Transverse colon (tissue), 4 donors: ENCODE measurements at places on chromosomes 2 and 18.

GRCh38 chr2:240455647-240456446, 20.4 kb downstream of the GPC1 start:
- DNase-seq, result no peak

DNA sequence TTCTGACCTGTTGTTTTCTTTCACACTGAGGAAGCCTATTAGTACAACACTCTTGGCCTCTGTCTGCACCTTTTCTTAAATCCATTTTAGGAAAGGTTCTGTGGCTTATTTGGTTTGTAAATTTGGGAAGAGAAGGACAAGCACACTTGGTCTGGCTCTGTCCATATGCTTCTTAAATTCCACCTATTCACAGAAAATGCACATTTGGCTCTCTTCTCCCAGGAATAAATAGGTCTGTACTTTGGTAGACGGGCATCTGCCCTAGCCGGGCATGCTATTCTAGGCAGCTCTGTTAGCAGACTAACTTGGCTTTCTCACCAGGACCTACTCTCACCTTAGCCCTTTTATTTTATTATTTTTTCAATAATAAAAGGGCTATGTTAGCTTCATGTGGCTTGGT, 1211.8 kb upstream of the SLC39A10 start:
- no peak for DNase-seq

DNA sequence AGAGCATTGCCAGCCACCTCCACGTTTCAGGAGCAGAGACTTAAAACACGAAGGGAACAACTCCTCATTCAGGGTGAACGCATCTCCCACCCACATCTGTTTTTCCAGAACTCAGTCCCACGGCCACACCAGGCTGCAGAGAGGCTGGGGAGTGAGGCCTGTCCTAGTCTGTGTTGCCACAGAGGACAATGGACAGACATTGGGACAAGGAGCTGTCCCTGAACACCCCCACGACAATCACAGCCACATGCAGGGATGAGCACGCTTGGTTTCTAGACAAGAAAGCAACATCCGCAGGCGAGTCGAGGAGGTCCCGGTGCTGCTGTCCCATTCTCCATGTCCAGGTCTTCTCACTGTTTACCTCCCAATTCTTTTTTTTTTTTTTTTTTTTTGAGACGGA, 167.4 kb downstream of the EIPR1 start:
- DNase-seq, result no peak

GRCh38 chr18:49007663-49008062, 56.9 kb upstream of the SMAD7 start:
- no peak for DNase-seq

GRCh38 chr2:36511858-36512603, 85.9 kb downstream of the FEZ2 start:
- no peak for DNase-seq

DNA sequence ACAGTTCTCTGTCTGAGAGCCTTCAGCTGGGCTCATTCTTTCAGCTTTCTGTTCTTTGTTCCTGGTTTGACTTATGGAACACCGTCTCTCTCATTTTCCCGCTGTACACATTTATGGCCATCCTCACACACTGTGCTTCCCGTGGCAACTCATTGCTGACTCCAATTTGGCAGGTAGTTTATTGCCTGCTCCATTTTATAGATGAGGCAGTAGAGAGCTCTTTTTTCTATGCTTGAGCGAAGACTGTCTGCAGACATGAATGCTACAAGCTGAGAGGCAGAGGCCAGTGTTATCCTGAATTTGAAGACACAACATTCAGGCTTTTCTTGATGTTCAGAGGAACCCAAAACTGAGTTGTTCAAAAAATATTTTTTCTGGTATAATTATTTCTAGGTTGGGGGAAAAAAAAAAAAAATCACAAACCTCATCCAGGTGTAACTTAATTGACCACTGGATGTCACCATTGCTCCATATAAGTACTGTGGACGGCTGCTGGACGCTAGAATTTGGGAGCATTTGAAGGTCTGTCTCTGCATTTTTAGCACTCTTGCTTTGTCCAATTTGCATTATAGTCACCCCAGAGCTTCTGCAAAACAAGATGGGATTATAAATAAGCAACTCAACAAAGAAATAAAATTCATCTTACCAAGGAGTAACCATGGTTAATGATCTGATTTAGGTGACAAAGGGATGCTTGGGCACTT, 83.5 kb downstream of the HRH4 start:
- no peak for DNase-seq

- no peak for DNase-seq
Observed at GRCh38 chr2:120447127-120447785, 101.3 kb downstream of the INHBB start.

DNA sequence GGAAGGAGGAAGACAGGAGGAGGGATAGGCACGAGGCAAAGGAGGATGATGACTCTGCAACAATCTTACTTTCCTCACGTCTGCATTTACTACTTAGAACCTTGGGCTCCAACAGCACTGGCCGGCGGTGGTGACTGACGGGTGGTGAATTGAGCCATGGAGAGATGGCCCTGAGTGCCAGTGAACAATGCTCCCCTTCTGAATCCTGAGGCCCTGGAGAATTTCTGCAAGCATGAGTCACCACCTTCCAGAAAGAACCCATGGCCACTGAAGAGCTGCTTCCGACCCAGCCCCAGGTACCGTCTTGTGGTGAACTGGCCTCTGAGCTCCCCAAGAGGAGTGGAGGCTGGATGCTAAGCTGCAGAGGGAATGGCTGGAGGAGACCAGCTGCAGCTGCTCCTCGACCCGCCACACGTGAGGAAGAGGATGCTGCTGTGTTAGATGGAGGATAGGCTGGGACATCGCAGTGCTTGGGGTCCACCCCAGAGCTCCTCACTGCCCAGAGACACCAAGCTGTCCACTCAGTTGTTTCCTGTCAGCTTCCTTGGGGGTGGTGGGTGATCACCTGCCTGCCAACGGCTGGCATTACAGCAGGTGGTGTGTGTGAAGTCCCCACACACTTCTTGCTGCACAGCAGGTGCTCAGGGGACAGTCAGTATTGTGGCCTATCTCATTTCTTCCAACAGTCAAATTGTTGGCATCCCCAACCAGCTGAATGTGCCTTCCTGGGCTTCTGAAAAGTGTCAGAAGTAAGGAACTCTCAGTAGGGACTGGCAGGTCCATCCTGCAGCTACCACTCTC, 186.5 kb upstream of the ID2 start:
- no peak for DNase-seq

- DNase-seq, result peak; percentile 16
Observed at GRCh38 chr2:2057125-2057721, 273.9 kb downstream of the MYT1L start.

- DNase-seq, result no peak
Observed at GRCh38 chr2:70939839-70940580, 4.3 kb downstream of the ATP6V1B1 start.

DNA sequence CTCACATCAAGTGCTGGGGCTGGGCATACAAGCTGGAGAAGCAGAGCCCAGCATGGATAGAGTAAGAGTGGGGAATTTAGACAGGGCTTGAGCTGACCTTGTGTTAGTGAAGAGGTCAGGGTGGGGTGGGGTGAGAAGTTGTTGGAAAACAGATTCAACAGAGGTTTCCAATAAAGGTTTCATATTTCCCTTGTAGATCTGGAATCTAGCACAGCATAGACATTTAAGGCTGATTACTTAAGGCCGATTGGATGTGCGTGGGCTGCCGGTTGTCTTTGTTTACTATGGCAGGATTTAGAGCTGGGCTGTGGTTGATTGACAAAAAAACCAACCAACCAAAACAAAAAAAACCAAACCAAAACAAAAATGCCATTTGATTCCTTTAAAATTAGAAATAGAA, 114.9 kb upstream of the SEC11C start:
- no peak for DNase-seq

DNA sequence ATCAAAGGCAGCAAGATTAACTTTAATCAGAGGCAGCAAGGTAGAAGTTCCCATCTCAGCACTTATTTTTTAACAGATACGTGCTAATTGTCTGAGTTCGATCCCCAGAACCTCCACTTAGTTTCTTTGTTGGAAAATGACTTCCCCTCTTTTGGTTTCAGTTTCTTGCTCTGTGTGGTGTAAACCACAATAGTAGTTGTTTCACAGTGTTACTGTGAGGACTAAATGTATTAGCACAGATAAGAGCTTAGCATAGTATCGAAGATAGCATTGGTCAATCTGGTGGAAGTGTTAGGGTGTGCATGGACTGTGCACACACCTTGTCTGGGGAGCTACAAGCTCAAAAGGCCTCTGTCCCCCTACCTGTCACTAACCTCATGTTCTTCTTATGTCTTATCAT, 988.3 kb upstream of the GYPC start:
- DNase-seq, result no peak

DNA sequence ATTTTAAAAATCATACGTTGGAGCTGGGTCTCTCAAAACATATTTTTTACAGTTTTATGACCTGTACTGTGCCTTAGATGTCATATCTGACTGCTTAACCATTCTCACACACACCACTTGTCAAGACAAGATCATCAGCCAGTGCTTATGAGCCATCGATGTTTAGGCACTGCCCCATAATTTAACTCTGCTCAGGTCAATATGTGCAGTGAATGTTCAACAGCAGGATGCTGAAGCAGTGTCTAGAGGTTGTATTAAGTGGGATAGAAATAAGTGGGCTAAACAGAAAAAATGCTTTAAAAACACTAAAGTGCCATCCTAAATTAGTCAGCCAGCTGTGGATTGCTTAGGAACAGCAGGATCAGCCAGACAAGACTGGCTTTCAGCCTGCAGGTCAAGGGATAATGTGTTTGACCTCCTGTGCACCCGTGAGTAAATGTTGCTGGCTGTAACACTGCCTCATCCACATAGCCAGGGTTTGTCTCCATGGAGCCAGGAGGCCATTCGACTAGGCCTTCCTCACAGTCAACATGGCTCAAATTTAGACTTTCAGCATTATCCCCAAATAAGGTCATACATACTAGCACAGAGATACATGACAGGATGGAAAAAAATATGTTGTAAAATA, 139.0 kb upstream of the NXPH2 start:
- no peak for DNase-seq

DNA sequence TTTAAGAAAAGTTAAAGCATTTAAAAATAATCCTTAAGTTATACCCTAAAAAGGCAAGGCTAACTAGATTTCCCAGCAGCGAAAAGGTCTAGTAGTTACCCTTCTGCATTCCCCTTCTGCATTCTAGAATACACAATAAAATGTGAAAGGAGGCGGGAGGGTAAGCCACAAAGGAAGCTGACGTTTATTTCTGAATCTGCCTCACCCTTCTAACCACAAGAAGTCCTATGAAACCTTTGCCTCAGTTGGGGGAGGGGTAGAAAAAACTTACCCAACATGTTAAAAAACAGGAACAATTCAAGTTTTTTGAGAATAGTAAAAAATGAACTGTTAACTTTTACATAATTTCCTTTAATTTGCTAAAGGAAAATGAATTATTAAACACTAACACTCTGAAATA, 11.3 kb downstream of the STK17B start:
- DNase-seq, result peak; percentile 62

DNA sequence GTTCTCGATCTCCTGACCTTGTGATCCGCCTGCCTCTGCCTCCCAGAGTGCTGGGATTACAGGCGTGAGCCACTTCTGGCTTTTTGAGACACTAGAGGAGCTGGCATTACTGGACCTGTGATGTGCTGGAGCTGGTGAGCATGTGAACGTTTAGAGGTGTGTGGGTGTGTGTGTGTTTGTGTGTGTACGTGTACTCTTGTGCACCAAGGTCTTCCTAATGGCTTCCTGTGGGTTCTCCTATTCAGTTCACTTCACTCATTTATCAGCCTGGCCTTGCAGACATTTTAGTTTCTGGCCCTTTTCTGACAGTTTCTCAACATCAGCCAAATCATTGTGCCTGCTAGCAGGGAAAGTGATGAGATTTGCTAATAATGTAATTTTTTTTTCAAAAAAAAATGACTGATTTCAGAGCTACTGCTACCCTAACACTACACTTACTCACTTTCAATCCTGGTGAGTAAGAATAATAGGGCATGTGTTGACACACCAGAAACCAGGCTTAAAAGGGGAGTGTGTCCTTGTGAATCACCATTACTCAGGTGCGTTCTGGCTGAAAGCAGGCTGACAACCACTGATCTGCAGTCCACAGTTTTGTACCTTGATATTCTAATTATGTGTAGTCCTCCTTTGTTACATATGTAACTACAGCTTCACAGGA, 41.0 kb upstream of the ACTR3 start:
- no peak for DNase-seq

GRCh38 chr2:197107291-197108269, 181.1 kb upstream of the PGAP1 start:
- peak; percentile 23 for DNase-seq

DNA sequence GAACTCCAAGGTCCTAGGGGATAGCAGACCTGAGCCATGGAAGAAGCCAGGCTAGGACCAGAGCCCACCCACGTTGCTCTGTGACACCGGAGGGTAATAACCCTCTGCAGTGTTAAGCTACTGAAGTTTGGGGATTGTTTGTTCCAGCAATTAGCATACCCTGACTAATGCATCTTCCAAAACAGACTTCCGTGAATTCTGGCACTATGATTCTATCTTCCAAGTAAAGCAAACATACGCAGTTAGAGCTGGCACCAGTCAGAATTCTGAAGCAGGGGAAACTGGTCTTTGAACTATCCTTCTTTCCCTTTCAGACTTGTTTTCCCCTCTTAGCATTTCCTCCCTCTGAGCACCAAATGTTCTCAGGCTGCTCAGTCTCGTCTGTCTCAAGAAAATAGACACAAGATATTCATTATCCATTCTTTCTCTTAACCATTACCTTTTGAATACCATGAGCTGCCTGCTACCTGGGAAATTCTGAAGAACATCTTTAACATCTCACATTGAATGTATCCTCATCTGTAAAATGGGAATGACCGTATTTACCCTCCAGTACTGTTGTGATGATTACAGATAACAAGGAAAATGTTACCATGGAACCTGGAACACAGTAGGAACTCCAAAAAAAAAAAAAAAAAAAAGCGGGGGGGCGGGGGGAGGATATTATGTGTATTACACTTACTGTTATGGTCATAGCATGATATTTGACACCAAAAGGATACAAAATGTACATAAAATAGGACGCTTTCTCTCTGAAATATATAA, 108.2 kb downstream of the TCF4 start:
- no peak for DNase-seq
